ENCODE measurements at places on chromosomes 6 and 20. TPM values are rescaled to one million over a fixed set of nuclear protein-coding genes. Genes with fewer than 3 reads are reported as not detected.
A peak's percentile ranks its signal among the peaks of the same experiment; 100 is the strongest.

- H3K27me3 ChIP-seq, result no peaks in the 10 kb centered on the region
- no peak overlapping the region for H3K4me3 ChIP-seq
- peaks cover 4% of the 10 kb centered on the region for H3K4me1 ChIP-seq
- peak; percentile 68 for DNase-seq
- H3K27ac ChIP-seq, result no peak overlapping the region
These were observed 228.1 kb upstream of the CITED2 start for GRCh38 chr6:139602577-139602976.

DNA sequence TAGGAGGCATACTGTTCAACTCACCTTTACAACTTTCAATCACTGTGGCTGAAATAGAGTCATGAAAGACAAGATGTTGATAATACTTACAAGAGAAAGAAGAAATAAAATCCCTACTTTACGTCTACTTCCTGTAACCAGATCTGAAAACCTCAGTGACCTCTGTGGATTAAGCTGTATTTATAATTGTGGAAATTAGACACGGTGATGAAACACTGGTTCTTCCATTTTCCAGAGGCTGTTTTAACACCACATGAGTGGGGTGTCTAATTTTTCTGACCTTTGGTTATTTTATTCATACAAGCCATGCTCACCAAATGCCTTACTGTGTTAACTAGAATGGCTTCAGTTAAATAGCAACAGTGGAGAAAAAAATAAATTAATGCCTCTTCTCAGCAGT lies 58.5 kb upstream of the HIVEP1 start:
- no peaks in the 10 kb centered on the region for H3K36me3 ChIP-seq
- no peaks in the 10 kb centered on the region for H3K27me3 ChIP-seq
- peak overlapping the region; percentile 11 for H3K27ac ChIP-seq
- no peak overlapping the region for H3K4me3 ChIP-seq

GRCh38 chr6:144216668-144217218 lies 66.4 kb downstream of the STX11 start:
- peaks cover 14% of the 10 kb centered on the region for H3K4me1 ChIP-seq
- H3K27ac ChIP-seq, result peak overlapping the region; percentile 90
- no peaks in the 10 kb centered on the region for H3K27me3 ChIP-seq

The MATN4 gene
- total RNA-seq, result 0.13 TPM

The HS3ST5 gene
- not detected for total RNA-seq

DNA sequence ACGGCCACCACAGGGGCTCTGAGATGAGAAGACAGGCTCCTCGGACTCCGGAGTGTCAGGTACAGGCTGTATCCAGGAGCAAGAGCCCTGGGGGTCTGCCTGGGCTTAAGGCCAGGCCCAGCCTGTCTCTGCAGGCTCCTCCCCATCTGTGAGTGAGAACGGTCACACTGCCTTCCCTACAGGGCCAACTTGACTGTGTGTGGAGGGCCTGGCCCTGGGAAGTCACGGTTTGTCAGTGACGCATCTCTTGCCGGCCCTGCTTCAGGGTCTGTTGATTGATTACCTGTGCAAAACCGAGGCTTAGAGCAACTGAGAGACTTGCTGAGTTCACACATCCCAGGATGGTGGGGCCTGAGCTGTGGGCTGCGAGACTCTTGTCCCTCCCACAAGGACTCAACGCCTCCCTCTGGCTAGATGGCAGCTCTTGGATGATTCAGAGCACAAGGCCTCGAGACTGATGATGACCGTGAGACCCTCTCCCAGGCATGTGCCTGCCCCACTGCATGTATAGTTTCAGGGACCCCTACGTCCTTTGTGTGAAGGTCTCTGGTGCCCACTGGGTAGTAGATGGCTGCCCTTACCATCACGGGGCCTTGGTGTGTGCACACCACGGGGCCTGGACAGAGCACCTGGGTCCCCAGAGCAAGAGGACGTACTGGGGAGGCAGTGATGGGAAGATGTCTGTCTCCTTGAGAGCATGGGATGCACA lies 5.9 kb downstream of the RBM38 start:
- peaks cover 98% of the 10 kb centered on the region for H3K36me3 ChIP-seq
- H3K4me1 ChIP-seq, result peaks cover 64% of the 10 kb centered on the region
- no peaks in the 10 kb centered on the region for H3K27me3 ChIP-seq
- no peak overlapping the region for H3K27ac ChIP-seq

- no peaks in the 10 kb centered on the region for H3K4me1 ChIP-seq
- no peak overlapping the region for H3K4me3 ChIP-seq
- DNase-seq, result no peak
- no peaks in the 10 kb centered on the region for H3K27me3 ChIP-seq
- no peak overlapping the region for H3K27ac ChIP-seq
These were observed 378.4 kb downstream of the ARHGAP18 start for GRCh38 chr6:129331450-129332138.

- no peaks in the 10 kb centered on the region for H3K36me3 ChIP-seq
- peaks cover 64% of the 10 kb centered on the region for H3K27me3 ChIP-seq
- no peak overlapping the region for H3K27ac ChIP-seq
- no peak for DNase-seq
These were observed 5.9 kb downstream of the DLL1 start for GRCh38 chr6:170284866-170285469.

DNA sequence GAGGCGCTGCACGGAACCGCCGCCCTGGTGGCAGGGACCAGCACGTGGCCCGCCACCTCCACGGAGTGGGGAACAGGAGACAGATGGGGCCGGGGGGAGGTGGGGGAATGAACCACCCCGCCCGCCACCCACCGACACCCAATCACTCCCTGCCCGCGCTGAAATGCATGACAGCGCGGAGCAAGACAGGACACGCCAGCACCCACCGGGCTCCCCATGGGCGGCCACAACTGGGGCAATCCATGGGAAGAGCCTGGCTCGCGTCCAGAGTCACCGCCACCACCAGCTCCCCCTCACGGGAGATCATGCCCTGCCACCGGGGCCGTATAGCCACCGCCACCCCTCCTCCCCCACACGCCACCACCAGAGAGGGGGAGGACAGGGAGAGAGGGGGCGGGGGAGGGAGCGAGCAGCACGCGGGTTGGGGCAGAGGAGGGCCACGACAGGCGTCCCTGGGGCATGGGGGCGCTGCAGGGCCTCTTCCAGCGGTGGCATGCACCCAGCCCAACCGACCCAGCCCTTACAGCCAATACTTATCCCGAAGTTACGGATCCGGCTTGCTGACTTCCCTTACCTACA lies 744.3 kb upstream of the DEFB115 start:
- H3K27ac ChIP-seq, result no peak overlapping the region
- peaks cover 15% of the 10 kb centered on the region for H3K4me1 ChIP-seq
- H3K4me3 ChIP-seq, result no peak overlapping the region
- peaks cover 22% of the 10 kb centered on the region for H3K27me3 ChIP-seq
- DNase-seq, result no peak

DNA sequence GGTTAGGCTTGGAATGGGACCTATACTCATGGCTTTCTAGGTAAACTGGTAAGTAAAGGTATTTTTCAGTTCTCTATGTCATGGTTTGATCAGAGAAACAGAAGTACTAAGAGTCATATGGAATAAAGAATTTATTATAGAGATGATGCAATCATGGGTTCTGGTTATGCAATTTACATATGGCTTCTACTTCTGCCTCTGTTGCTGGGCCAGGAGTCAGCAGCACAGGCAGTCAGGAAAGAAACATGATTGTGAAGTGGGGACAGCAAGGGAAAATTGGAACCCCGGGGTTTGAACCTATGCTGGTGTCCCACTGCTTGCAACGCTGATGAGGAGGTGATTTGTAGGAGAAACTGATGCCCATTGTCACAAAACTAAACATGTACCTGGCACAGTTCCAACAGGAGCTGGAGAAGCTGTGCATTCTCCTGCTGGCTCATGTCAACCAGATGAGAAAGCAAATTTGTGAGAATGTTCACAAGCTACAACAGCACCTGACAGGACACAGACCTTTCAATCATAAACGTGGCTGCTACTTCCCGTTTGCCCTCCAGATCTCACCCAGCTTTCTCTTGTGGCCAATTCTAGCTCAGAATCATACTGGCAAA lies 887.1 kb downstream of the TFAP2A start:
- no peak overlapping the region for H3K4me3 ChIP-seq
- no peak overlapping the region for H3K27ac ChIP-seq
- no peaks in the 10 kb centered on the region for H3K36me3 ChIP-seq
- H3K27me3 ChIP-seq, result no peaks in the 10 kb centered on the region

GRCh38 chr6:32963866-32964265 lies 4.5 kb upstream of the BRD2 start:
- DNase-seq, result no peak
- peaks cover 19% of the 10 kb centered on the region for H3K4me1 ChIP-seq
- H3K27ac ChIP-seq, result no peak overlapping the region
- no peaks in the 10 kb centered on the region for H3K27me3 ChIP-seq
- no peak overlapping the region for H3K4me3 ChIP-seq

DNA sequence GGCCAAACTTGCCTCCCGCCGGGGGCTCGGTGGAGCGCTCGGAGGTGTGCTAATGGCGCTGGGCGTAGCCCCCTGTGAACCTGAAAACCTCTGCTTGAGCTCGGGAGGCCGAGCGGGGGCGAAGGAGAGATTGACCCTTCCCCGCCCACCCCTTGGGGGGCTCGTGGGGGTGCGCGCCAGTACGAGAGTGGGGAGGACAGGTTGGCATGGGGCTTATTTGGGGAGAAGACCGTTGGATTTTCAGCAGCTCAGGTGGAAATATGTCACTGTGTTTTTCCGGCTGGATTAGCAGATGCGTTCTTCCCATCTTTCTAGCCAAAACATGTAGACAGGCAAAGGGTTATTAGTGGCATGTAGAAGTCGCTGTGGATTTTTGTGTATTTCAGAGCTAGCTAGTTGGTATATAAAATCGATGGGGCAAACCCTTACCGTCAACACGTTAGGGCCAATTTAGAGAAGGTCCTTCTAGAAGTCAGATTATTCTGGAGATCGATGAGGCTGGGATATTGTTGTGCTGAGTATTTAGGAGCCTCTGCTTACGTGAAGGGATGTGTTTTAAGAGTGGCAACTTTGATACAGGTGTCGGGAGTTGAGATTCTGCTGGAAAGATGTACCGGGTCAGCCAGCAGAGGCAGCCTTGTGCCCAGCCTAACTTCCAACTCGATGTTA lies 525 bp downstream of the NCOA7 start:
- peak overlapping the region; percentile 96 for H3K27ac ChIP-seq
- peaks cover 7% of the 10 kb centered on the region for H3K36me3 ChIP-seq
- peaks cover 17% of the 10 kb centered on the region for H3K4me1 ChIP-seq
- peak overlapping the region; percentile 82 for H3K4me3 ChIP-seq
- DNase-seq, result peak; percentile 59

The MYB gene
- total RNA-seq, result 140 TPM

The SLC22A1 gene
- 0.54 TPM for total RNA-seq

- H3K4me1 ChIP-seq, result peaks cover 11% of the 10 kb centered on the region
- no peak overlapping the region for H3K27ac ChIP-seq
- no peak overlapping the region for H3K4me3 ChIP-seq
- no peak for DNase-seq
These were observed 29.9 kb downstream of the UCKL1 start for GRCh38 chr20:63926298-63926697.

- peaks cover 11% of the 10 kb centered on the region for H3K4me1 ChIP-seq
- H3K27me3 ChIP-seq, result peaks cover 28% of the 10 kb centered on the region
- no peak overlapping the region for H3K4me3 ChIP-seq
- no peak overlapping the region for H3K27ac ChIP-seq
- DNase-seq, result no peak
- H3K36me3 ChIP-seq, result no peaks in the 10 kb centered on the region
These were observed 3.5 kb upstream of the MOXD1 start for GRCh38 chr6:132404736-132405135.

GRCh38 chr20:37636212-37636975 lies 57.4 kb upstream of the CTNNBL1 start:
- DNase-seq, result no peak
- H3K4me1 ChIP-seq, result peaks cover 5% of the 10 kb centered on the region
- peaks cover 65% of the 10 kb centered on the region for H3K27me3 ChIP-seq
- H3K4me3 ChIP-seq, result no peak overlapping the region

DNA sequence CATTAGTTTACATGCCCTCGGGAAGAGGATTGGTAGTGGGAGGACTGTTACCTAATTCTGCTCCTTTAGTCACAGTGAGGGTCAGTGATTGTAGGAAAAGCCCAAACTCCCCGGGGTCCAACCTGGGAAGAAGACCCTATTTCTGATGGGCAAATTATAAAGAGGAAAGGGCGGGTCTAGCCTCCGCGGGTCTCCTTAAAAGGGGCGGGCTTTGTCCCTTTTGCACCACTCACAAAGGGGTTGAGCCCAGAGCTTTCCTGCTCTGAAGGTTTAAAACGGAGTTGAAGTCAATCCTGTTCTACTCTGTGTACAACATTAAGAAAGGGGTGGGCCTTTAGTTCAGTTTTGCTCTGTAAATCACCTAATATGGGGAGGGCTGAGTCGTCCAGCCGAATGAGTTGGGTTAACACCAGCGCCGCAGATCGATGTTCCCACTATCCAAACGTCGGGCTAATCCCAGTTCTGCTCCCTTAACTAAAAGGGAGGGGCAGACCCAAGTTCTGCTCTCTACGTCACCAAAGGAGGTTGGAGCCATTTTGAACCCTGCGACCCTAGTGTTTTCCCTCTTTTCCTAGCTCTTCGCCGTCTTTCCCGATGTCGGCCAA lies 920 bp upstream of the RNF5 start:
- DNase-seq, result peak; percentile 56
- H3K4me3 ChIP-seq, result peak overlapping the region; percentile 88
- H3K36me3 ChIP-seq, result peaks cover 41% of the 10 kb centered on the region
- no peaks in the 10 kb centered on the region for H3K27me3 ChIP-seq

GRCh38 chr20:49835031-49835430 lies 22.4 kb downstream of the SLC9A8 start:
- no peaks in the 10 kb centered on the region for H3K27me3 ChIP-seq
- peaks cover 11% of the 10 kb centered on the region for H3K4me1 ChIP-seq
- no peak for DNase-seq
- no peak overlapping the region for H3K4me3 ChIP-seq
- peaks cover 36% of the 10 kb centered on the region for H3K36me3 ChIP-seq
- no peak overlapping the region for H3K27ac ChIP-seq

The GNAS-AS1 gene
- total RNA-seq, result 1.3 TPM

The PRDM13 gene
- total RNA-seq, result not detected

DNA sequence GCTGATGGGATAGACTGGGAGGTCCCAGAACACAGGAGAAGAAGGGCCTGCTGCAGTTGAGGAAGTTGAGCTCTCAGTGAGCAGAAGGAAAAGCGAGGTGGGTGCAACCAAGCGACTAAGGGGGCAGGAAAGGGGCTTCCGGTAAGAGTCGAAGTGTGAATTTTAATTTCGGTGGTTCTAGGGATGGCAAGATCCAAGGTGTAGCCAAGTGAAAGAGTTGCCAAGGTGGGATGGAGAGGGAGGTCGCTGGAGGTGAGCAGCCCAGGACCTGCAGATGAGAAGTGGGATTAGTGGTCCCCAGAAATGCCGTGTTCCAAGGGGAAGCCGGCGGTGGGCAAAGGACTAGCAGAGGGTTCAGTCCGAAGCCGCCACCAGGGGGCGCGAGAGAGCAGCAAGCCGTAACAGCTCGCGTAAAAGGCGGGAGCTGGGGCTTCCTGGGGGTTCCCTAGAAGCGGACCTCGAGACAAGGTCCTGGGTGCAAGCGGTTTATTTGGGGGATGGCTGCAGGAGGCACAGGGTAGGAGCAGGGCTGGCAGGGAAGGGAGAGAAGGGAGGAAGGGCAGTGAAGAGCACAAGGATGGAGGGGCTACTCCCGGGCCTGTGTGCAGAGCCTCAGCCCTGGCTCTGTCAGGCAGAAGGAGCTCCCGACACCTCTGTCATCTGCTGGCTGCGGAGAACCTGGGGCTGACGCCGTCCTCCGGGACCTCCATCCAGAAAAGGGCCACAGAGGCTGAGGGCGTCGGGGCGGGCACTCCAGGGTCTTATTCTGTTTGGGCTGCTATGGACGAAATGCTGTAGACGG lies 103.6 kb downstream of the PAX1 start:
- no peaks in the 10 kb centered on the region for H3K36me3 ChIP-seq
- peaks cover 10% of the 10 kb centered on the region for H3K27me3 ChIP-seq
- H3K4me3 ChIP-seq, result no peak overlapping the region
- H3K27ac ChIP-seq, result no peak overlapping the region
